ENCODE measurements at places on chromosomes 7 and 10.
A peak's percentile ranks its signal among the peaks of the same experiment; 100 is the strongest.

- DNase-seq = peak; percentile 69
These were observed 38.5 kb upstream of the STEAP4 start for GRCh38 chr7:88344956-88345832.

DNA sequence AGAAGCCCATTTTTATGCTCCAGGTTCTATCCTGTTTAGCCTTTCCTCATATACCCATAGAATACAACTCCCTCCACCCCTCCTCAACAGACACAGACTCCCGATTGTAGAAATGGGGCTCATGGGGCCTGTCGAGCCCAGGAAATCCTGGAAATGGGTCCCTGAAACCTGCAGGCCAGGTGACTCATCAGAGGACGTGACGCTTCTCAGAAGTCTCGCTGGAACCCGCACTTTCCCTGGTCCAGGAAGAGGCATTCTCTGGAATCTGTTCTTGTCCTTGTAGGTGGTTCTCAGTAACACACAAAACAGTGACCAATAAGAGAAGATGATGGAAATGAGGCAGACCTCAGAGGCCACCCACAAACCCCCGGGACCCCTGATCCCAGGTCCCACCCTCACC, 244.8 kb upstream of the PPP2R2D start:
- no peak for DNase-seq

DNA sequence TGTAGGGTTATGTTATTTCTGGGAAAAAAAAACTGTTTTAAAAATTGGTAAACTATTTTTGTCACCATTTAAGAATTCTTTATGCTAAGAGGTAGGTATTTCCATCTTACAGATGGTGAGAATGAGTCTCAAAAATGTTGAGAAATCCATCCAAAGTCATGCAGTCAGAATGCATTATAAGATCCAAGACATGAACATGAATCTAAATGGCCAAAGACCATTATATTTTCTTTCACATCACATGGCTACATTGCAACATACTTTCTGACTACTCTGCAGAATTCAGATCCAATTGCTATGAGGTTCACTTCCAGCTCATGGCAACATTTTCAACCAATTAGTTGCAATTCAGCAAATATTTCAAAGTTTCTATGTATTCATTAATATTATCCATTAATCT, 181.2 kb downstream of the TWIST1 start:
- DNase-seq = no peak

DNA sequence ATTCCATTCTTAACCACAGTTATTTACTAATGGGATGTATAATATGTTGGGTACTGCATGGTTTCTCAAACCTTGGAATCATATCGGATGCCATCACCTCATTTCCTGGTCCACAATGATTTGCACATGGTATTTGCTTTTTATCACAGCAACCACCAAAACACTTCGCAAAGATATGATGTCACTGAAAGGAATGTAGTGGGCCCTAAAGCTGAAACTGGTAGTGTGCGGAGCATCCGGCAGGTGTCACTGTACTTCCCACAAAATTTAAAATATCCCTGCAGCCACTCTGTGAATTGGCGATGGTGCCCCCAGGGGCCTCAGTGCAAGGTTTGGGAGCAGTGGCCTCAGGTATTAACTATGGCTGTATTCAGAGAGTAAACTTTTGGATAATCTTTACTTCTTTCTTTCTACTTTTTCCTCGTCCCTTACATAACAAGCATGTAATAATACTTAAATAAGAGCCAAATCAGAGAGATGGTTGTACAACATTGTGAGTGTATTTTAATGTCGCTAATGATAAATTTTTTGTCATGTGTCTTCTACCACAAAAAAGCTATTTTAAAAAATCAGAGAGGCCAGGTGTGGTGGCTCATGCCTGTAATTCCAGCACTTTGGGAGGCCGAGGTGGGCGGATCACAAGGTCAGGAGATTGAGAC, 66.2 kb downstream of the FAM241B start:
- DNase-seq = no peak

GRCh38 chr10:95291365-95292039, 699 bp upstream of the PDLIM1 start:
- peak; percentile 56 for DNase-seq

DNA sequence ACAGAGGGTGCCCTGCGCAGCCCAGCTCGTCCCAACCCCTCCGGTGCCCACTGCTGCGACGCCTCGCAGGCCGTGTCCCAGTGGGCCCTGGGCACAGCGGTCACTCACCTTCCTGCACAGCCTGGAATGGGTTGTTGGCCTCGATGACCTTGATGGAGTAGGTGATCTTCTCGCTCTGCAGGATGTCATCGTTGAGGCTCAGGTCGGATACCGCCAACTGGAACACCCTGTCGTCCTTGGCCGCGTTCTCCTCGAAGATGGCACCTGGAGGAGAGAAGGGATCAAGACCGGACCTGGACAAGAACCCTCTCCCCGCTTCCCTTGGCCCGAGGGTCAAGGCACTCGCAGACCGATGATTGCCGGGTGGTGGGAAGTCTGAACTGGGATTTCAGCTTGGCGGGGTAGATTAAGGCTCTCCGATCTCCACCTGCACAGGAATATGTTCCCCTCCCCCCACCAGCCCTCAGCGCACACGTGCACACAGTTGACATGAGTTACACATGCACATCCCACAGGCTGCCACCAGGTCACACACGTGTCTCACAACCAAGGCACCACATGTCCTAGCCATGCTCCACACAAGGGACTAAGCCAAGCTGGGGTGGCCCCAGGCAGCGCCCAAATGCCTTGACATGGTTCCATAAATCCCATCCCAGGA, 2.6 kb downstream of the GRID1 start:
- DNase-seq = peak; percentile 58

DNA sequence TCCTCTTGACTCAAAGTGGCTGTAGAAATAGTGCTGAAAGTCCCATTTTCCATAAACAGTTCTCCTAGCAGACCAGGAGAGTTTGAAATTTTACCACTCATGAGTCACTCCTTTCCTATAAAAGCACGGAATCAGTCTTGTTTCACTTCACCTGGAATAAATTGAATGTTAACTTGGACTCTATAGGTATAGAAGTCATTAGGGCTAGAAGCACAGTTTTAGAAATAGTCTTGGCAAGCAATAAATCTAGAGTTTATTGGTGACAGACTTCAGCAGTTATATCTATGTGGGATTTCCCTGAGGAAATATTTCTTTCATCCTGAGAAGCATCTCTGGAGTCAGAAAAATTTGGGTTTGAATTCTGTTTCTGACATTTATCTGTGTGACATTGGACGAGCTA, 212.4 kb downstream of the RNLS start:
- DNase-seq = no peak
